LHCN-M2 (cell line): ENCODE measurements at places on chromosomes 4 and X.
A peak's percentile ranks its signal among the peaks of the same experiment; 100 is the strongest.

DNA sequence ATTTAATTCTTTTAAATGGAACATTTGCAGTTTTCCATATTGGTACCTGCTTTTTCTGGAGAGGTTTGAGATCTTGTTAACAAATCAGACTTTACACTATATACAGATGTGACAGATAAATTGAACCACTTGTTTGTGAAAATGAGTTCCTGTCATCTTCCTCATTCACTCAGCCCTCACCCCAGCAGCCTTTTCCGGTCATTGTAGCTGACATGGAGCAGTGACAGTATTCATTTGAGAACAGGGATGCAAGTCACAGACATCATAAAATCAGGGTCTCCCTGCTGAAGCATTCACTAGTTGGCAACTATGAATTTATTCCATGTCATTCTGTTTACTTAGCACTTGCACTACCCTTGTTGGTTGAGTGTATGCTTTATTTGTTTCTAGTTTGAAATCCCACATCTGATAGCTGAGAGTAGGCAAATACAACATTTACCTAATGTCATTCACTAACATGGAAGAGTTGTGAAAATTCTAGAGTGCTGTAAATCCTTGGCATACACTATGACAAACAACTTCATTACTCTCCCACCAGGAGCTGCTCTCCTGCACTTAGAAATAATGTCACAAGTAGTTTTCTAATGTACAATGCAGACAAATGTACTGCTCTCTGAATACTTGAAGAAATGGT lies 78.9 kb downstream of the UGT8 start:
- DNase-seq, result no peak

DNA sequence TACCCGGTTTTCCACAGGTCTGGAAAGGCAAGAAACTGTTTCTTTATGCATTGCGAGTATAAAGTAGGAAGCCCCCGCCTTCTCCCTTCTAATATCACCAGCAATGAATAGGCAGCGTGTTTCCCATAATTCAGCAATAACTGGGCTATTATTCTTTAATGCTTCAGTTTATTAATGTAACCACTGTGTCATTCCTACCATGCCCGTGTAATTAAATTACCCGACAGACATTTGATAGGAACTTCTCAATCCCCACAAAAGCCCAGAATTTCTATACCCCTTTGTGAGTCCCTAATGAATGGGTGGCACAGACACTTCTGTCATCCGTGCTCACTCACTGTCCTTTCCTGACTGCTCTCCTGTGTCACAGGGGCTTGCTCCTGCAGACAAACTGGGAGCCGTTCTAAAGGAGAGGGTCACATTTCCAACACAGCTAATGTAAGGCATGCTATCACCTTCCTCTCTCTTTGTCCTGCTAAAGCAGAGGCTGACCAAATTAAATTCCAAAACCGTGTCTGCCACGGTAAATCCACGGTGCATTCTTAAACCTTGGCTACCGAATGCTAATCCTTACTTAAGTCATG lies 108.5 kb upstream of the MID1 start:
- no peak for DNase-seq

- DNase-seq, result no peak
Observed at GRCh38 chr4:19941434-19941833, 310.3 kb upstream of the SLIT2 start.

- no peak for DNase-seq
Observed at GRCh38 chrX:138794246-138794645, 82.7 kb upstream of the FGF13 start.

DNA sequence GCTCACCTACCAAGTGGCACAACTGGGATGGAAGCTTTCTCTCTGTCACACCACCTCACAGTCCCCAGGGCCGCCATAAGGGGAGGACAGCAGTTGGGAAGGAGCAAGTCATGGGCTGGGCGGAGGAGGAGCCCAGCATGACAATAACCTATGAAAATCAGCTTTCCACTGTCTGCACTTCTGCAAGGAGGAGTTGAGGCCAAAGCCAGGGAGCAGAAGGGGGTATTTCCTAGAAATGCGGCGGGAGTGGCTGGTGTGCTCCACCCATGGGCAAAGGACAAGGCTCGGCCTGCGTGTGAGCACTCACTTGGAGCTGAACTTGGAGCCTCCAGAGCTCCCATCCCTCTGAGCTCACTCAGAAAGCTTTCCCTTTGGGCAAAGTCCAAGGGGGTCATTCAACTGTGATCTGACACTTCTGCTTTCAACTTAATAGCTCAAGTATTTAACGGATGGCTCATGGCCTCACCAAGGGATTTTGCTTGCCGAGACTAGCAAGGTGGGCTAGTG lies 18.5 kb downstream of the APLN start:
- DNase-seq, result no peak

DNA sequence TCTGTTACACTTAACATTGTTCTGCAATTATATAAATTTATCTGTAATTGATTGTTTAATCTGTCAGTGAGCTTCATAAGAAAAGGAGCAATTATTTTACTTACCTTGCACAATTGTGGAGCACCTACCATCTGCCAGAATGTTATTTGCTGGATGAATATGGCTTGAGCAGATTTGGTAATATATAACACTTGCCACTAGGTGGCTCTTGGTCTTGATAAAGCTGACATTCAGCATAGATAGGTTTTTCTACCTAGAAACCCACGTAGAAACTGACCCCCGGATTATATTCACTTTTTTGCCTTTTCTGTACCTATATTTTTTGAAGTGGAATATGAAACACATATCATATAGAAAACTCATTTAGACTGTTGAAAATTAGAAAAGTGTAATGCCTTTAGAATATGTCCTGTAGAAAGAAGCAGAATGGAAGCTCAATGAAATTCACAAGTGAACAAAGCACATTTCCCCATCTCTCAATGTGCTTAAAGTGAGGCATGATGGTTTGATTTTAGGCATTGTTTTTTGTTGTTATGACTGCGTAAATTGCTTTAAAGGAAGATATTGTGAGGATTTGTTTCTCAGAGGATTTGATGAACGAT lies 9.5 kb downstream of the RBPJ start:
- peak; percentile 58 for DNase-seq

- DNase-seq, result no peak
Observed at GRCh38 chrX:26219351-26219750, 3.4 kb downstream of the MAGEB5 start.

DNA sequence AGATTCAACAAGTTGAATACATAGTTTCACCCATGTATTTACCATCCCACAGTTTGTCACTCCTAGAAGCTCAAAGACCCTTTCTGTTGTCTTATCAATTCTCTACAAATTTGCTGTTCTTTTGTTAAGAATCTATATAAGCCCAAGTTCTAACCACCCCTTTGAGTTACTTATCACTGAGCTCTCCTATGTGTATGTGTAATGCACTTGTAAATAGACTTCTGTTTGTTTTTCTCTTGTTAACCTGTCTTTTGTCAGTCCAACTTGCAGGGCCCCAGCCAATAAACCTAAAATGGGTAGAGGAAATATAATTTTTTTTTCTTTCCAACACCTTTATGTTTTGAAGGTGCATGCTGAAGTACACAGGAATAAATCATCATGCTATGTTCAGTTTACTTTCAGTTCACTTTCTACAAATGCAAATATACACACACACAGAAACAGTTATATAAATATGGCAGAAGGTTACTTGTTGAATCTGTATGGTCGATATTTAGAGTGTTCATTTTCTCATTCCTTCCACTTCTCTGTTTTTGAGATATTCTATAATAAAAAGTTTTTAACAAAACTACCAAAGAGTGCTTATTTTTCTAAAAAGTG lies 22.3 kb upstream of the CLOCK start:
- DNase-seq, result no peak

GRCh38 chrX:118503260-118504041 lies 7.8 kb downstream of the DOCK11 start:
- DNase-seq, result no peak

DNA sequence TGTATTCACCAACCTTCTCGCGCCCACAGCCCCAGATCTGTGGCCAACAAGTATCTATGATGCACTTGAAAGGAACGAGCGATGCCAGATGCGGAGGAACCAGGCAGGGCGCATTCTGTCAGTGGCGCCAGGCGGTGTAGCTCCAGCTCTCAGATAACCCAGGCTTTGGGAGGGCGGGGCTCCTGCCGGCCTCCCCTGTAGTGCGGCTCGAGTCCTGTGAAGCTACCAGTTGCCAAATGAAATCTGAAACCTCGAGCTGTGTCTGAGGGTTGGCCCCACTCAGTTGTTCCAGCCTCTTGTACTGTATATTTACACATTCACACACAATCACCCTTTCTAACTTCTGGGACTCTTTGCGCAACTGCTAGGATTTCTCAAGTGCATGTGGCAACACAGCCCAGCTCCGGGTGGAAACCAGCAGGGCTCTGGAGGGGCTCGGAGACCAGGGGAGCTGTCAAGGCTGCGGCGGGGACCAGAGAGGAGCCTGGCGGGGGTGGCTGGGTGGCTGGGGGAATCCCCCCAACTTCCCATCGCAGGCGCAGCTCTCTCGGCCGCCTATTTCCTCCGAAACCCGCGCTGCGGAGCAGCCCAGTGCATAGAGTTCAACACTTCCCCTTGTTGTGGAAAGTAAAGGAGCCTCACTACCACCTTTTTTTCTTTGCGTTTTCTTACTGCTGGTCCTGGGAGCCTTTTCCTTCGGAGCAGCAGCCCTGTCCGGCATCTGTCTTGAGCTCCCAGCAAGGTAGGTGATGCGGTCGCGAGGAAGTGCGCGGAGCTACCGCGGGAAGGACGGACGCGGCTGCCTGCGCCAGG lies at the start of gene ARHGAP24:
ARHGAP24 (plus strand) TSS at position 333 of the 813 bp plus-strand sequence.
- DNase-seq, result peak; percentile 99
